NCI-H2029 treated with DMSO at 0.1 percent for 48 hours (cell line): ENCODE measurements at places on chromosomes 6 and 20.

- DNase-seq = no peak
Observed at GRCh38 chr20:39825950-39826349, 863.1 kb downstream of the MAFB start.

DNA sequence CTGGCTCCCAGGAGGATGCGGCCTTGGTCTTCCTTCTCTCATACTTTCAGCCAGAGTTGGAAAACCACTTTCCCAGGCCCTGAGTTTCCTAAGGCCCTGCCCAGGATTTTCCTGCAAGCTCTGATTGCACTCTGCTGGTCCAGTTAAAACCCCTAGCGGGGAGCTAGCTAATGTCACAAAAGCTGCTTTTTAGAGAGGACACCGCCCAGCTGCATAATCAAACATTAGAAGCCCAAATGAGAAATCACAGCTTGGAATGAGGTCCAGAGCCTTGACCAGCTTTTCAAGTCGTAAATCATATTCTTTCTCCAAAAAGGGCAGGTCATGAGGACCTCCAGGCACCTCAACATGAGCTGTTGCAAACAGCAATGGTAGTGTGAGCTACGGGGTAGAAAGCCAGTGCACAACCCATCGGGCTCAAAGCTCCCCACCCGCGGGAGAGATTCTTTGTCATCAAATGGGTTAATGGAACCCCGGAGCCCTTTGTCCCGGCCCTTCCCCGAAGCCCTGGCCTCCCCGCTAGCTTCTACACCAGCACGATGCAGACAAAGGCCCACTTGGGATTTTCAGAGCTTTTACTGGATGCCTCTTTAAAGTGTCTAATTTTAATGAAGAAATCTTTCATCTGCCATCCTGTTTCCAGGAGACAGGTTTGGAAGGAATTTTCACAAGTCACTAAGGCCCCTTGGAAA lies 134.0 kb downstream of the SCML4 start:
- no peak for DNase-seq

GRCh38 chr20:10427060-10427692 lies 6.8 kb downstream of the MKKS start:
- DNase-seq = no peak

- no peak for DNase-seq
Observed at GRCh38 chr20:62732842-62733525, 24.3 kb downstream of the NTSR1 start.

DNA sequence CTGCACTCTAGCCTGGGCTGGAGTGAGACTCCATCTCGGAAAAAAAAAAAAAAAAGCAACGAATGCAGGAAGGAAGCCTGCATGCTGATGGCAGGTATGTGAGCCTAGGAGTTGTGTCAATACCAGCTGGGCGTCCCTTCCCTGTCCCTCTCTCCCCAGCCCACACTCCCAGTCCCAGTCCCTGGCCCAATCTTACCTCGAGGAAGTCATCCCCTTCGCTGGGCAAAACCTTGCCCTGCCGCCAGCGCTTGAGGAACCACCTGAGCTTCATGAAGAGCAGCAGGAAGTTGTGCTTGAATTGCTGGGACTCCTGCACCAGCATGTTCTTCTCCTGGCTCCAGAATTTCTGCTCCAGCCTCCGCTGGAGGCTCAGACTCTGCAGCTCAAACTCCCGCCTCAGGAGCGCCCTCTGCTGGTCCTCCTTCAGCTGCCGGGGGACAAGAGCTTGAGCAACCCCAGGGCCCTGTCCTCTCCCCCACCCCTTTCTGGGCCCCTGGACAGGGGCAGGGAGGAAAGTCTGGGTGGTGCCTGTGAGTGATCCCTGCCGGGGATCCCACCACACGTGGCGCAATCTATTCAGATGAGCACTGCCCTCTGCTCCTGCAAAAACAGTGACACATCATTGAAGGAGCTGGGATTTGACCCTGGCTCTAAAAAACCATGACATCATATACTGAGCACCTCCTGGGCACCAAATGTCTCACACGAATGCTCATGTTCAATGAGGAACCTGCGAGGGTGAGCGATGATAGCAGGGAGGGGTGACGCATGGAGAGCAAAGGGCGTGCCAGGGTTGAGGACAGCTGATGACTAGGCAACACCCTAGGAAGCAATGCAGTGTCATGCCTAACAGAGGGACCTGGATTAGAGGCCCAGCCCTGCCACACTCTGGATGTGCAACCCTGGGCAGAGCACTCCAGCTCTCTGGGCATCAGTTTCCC lies 35.0 kb upstream of the DSN1 start:
- no peak for DNase-seq

DNA sequence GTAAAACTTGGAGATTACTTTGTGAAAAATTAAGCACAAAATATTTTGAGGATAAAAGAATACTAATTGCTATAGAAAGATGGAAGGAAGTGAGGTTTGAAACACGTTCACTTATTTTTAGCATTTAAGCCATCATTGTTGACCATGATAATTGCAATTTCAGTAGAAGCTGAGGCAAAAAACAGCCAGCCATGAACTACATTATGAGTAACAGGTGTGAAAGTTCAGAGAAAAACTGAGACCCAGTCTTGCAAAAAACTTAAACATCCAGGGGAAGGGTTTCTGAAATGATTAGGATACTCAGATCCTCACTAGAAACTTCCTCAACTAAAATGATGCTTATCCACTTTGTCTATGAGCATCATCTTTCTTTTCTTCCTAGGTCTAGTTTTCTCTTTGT lies 619.4 kb downstream of the PHF3 start:
- DNase-seq = no peak

DNA sequence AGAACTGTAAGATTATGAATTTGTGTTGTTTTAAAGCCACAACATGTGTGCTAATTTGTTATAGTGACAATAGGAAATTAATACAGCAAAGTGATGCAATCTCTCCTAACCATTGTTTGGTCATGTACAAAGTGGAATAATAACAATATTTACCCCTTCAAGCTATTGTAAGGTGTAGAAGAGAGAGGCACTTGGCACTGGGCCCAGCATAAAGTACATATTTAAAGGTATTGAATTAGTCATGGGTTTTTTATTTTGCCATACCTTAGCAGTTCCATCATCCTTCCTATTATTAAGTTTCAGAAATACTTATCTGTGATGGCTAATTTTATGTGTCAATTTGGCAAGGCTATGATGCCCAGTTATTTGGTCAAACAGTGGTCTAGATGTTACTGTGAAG lies 322.4 kb upstream of the TSHZ2 start:
- peak; percentile 67 for DNase-seq

DNA sequence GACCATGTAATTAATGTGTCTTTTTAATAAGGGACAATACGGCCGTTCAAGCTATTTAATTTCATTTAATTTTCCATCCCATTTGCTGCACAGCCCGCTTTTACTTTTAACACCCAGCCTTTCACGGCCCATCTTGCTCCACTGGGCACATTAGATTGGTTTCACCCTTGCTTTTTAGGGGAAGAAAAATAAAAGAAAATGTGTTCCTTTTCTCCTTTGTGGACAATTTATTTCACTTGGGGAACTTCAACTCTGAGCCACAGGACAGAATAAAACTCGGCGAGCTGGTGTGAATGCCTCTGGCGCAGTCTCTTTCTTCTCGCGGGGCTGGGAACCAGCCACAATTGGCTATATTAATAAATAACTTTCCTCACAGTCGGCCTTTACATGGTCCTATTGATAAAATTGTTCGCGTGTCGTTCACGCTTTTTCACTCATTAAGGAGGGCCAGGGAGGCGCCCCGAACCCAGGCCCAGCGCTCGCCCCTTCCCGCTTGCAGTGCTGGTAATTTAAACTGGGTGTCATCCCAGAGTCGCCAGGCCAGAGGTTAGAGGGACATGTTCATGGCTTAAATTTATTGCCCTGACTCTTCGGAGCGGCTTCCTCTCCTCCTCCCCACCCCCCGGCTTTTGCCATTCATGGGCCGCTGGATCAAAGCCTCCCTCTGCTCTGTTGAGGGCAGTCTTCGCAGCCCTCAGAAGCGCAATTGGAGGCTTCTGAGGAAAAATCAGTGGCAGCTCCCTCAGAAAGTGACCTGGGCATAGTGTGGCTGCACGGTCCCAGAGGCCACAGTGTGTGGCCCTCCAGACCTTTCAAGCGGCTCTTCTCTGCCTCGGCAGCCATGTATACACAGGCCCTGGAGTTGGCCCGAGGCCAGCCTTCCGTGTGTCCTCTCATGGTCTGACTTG lies 2.2 kb upstream of the PRDM13 start:
- no peak for DNase-seq

- no peak for DNase-seq
Observed at GRCh38 chr6:2921520-2922115, 18.5 kb upstream of the SERPINB9 start.

- DNase-seq = no peak
Observed at GRCh38 chr6:140345935-140346334, 971.5 kb upstream of the CITED2 start.

- DNase-seq = no peak
Observed at GRCh38 chr20:1240549-1240948, 14.7 kb downstream of the RAD21L1 start.

DNA sequence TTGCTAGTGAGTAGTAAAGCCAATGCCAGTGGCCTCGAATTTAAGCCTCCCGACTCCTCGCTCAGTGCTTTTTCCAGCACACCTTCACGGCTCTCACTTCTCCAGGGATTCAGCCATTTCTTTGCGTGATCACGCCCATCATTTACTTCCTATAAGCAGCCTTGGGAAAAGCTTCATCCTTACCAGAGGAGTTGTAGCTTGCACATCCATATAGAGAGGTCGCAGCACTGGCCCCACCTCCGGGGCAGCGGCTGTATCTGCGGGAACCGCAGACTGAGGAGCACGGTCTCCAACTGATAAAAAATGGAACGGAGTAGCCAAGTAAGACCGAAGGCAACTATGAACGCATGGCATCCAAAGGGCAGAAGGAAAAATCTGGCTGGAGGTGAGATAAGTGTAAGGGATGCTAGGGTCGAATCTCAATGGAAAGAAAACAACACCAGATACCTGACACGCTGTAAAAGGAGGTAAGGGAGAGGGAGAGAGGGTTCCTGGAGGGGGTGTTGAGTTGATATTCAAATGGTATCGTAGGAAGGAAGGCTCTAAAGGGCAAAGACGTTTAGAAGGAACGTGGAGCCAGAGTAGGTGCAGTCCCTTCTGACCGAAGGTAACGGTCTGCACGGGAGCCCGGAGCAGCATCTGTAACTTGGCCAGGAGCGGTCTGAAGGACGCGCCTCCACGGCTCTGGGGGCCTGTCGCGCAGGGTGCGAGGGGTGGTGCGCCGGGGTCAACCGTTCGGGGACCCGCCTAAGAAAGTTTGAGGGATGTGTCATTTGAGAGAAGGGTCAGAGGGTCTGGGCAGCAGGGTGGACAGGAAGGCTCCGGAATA lies 640 bp downstream of the NFS1 start:
- DNase-seq = no peak

DNA sequence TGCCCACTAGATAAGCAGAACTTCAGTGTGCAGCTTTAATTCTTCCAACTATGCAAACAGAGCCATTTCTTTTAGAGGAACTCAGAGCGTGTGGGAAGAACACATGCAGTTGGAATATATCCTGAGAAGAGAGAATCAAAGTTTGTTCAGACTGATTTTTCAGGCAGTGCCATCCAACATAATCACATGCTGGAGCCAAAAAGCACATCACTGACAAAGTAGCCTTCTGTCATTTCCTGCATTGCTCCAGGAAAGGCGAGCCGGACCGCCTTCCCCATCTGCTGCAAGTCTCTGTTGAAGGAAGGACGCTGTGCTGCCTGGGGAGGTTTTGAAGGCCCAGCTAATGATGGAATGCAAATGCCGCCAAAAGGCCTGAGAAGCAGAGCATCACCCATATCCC lies 98.4 kb downstream of the DOK5 start:
- DNase-seq = no peak

- DNase-seq = no peak
Observed at GRCh38 chr6:130293800-130294199, 71.0 kb upstream of the SAMD3 start.

DNA sequence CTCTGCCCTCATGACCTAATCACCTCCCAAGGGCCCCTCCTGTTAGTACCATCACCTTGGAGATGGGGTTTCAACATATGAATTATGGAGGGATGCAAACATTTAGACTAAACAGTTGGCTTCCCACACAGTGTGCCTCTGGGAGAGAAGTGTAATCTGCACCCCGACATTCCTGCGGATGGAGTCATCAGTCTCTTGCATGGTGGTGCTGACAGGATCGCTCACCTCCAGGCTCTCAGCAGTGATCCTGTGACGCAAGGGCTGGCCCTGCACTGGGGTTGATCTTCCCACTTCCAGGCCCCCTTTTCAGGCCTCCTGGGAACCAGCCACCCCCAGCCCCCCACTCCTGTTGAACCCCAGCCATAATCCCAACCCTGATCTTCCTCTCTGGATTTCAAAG lies 16.0 kb upstream of the PI16 start:
- DNase-seq = no peak

GRCh38 chr6:93927731-93928130 lies 508.4 kb upstream of the EPHA7 start:
- DNase-seq = no peak

DNA sequence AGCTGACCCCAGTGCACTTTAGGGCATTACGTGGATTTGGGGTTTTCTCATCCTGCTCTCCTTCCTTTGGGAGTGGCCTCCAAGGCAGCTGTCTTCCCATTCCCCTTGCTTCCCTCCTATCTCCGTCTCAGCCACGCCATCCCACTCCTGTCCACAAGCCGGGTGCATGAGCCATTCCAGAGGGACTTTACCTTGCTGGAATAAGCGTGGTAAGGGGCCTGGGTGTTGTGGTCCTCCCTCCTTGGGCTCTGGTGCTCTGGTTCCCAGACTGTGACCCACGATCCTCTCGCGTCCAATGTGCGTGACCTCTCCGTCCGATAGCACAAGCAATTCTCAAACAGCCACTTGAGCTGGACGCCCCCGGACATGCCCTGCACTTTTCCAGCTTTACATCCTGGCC lies 60.6 kb upstream of the NKX2-2 start:
- no peak for DNase-seq

- no peak for DNase-seq
Observed at GRCh38 chr20:46709459-46710152, at the start of gene SLC2A10. Gene SLC2A10, plus strand, starts transcription at chr20:46709649. Its CDS starts 88 bp downstream, at chr20:46709737.

GRCh38 chr6:6547110-6547879 lies 41.2 kb upstream of the LY86 start:
- peak; percentile 96 for DNase-seq

DNA sequence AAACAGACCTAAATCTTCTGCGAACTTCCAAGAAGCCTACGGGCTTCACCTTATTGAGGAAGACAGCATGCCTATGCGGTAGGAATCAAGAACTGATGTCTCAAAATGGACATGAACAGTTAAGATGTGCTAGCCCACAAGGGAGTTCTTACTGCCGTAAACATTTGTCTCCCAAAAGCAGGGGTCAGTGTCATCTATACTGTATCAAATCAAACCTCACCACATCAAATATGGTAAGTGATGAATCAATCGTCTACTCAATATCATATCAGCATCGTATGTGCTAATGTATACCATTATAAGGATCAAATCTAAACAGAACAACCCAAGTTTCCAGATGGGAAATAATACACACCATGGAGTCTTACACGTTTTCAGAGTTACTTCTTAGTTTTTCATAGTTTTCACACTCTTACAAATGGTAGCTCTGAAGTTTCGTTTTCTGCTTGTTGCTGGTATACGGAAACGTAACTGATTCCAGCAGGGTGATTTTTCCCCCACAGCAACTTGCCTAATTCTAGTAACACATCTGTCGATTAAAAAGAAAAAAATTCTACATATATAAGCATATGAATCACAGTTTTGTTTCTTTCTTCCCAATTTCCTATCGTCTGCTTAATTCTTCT lies 12.6 kb downstream of the RRBP1 start:
- no peak for DNase-seq
